ENCODE measurements at places on chromosomes 7 and 10. TPM values are rescaled to one million over a fixed set of nuclear protein-coding genes. Genes with fewer than 3 reads are reported as not detected.

The PCLO gene
- 10.8 TPM for total RNA-seq

The MKX gene
- total RNA-seq: 2.2 TPM

The MOGAT3 gene
- not detected for total RNA-seq

The PIP gene
- total RNA-seq: 2.5 TPM

The ANXA8L1 gene
- total RNA-seq: 179 TPM

The TCF7L2 gene
- 44.4 TPM for total RNA-seq

The PLCE1 gene
- 13.0 TPM for total RNA-seq

The RGR gene
- total RNA-seq: not detected

The PROSER2 gene
- total RNA-seq: 8.1 TPM

The SRGN gene
- total RNA-seq: 117 TPM

The IDI2 gene
- total RNA-seq: not detected

GRCh38 chr10:66209025-66209424, 716.8 kb upstream of the LRRTM3 start:
- DNase-seq: no peak
- no peaks in the 10 kb centered on the region for H3K4me1 ChIP-seq
- no peaks in the 10 kb centered on the region for H3K27me3 ChIP-seq
- H3K36me3 ChIP-seq: no peaks in the 10 kb centered on the region
- no peak overlapping the region for H3K27ac ChIP-seq

GRCh38 chr7:24052572-24053260, 231.3 kb upstream of the NPY start:
- H3K4me1 ChIP-seq: no peaks in the 10 kb centered on the region
- H3K4me3 ChIP-seq: no peak overlapping the region
- H3K27me3 ChIP-seq: no peaks in the 10 kb centered on the region
- no peak overlapping the region for H3K27ac ChIP-seq

DNA sequence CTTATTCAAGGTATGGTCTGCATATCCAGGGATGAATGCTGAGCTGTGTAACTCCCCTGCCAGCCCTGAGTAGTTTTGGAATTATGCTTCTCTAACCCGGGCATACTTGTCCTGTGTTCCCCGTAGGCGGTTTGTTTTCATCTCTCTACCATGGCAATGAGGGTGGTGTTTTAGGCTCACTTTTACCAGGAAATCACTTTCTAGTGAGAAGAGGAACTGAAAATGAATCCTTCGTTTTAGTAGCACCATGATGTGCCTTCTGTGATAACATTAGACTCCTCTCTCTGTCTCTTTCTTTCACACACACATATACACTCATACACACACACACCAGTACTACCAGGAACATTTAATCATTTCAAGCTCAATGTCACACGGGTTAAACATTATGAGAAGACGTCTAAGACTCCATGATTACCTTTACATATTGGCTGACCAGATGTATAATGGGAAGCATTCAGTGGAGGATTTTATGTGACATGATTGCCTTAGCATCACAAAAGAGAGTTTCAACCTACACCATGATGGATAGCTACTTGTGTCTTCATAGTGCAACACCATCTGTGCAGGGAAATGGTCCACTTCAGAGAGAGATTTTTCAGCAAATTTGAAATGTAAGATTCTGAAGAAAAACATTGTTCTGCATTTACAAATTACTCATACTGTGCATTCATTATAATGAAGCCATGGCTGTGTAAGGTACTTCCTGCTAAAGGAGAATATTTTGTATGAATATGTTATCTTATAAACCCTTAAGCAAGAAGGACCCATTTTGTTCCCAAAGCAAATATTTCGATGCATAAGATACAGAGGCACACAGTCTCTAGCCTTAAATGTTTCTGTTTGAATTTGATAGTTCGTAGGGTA, 31.0 kb upstream of the PFKP start:
- no peak overlapping the region for H3K27ac ChIP-seq
- H3K4me1 ChIP-seq: no peaks in the 10 kb centered on the region
- H3K36me3 ChIP-seq: no peaks in the 10 kb centered on the region
- no peak for DNase-seq
- H3K4me3 ChIP-seq: no peak overlapping the region
- H3K27me3 ChIP-seq: no peaks in the 10 kb centered on the region

DNA sequence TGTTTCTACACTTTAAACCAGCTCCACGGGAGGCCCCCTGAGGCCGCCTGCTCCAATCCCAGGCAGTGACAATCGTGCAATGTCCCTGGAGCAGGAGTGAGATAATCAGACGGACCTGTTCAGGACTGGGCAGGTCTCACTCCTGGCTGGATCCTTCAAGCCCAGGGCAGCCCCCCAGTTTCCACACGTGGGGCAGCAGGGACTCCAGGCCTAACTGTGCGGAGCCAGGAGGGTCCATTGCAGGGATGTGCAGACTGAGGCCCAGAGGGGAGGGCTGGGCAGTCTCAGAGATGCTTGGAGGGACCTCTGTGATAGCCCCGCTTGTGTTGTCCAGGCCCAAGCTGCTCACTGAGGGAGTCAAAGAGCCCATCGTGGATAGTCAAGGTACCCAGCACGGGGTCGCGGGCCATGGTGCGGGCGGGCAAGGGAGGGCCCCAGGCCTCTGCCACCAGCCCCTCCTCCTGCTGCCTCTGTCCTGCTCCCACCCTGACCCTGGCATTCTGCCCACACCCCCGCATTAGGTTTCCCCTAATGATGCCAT, 110.5 kb upstream of the KCTD7 start:
- DNase-seq: no peak
- H3K4me3 ChIP-seq: no peak overlapping the region
- no peaks in the 10 kb centered on the region for H3K4me1 ChIP-seq
- no peaks in the 10 kb centered on the region for H3K27me3 ChIP-seq
- H3K27ac ChIP-seq: no peak overlapping the region
- H3K36me3 ChIP-seq: no peaks in the 10 kb centered on the region

GRCh38 chr7:31940167-31940566, 130.0 kb downstream of the PDE1C start:
- no peak overlapping the region for H3K27ac ChIP-seq
- H3K27me3 ChIP-seq: no peaks in the 10 kb centered on the region
- no peaks in the 10 kb centered on the region for H3K36me3 ChIP-seq
- no peak overlapping the region for H3K4me3 ChIP-seq
- DNase-seq: no peak

- H3K27ac ChIP-seq: no peak overlapping the region
- no peaks in the 10 kb centered on the region for H3K36me3 ChIP-seq
- no peak overlapping the region for H3K4me3 ChIP-seq
- DNase-seq: no peak
These were observed 255.5 kb upstream of the C7orf33 start for GRCh38 chr7:148334959-148335577.

GRCh38 chr10:99329304-99329553, at the start of gene CNNM1:
CNNM1 (plus strand) TSS chr10:99329356; CDS start chr10:99329388, 32 bp downstream.
- peaks cover 21% of the 10 kb centered on the region for H3K4me1 ChIP-seq
- H3K27ac ChIP-seq: no peak within 1 kb of the TSS
- H3K27me3 ChIP-seq: no peaks in the 10 kb centered on the region
- H3K36me3 ChIP-seq: no peaks in the 10 kb centered on the region

DNA sequence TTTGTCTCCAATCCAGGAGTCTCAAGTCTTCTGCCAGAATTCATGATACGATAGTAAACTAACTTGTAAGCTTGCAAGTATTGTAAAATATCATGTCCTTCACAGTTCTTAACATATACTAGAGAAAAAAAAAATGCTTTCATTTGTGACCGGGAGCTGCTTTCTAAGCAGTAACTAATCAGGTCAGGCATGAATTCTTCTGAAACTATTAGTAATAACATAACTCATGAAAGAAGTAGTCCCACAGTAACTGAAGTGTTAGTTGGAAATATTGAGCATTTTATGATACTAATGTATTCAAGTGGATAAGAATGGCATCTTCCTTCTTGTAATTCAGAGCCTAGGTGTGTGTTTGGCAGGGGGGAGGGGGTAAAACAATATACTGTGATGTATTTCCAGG, 665.6 kb downstream of the DNAJB9 start:
- no peaks in the 10 kb centered on the region for H3K27me3 ChIP-seq
- H3K4me1 ChIP-seq: no peaks in the 10 kb centered on the region
- no peak overlapping the region for H3K4me3 ChIP-seq
- DNase-seq: no peak

GRCh38 chr7:47361746-47362215, 220.1 kb downstream of the TNS3 start:
- H3K4me3 ChIP-seq: no peak overlapping the region
- no peak overlapping the region for H3K27ac ChIP-seq
- H3K36me3 ChIP-seq: no peaks in the 10 kb centered on the region
- DNase-seq: no peak
- H3K27me3 ChIP-seq: no peaks in the 10 kb centered on the region

DNA sequence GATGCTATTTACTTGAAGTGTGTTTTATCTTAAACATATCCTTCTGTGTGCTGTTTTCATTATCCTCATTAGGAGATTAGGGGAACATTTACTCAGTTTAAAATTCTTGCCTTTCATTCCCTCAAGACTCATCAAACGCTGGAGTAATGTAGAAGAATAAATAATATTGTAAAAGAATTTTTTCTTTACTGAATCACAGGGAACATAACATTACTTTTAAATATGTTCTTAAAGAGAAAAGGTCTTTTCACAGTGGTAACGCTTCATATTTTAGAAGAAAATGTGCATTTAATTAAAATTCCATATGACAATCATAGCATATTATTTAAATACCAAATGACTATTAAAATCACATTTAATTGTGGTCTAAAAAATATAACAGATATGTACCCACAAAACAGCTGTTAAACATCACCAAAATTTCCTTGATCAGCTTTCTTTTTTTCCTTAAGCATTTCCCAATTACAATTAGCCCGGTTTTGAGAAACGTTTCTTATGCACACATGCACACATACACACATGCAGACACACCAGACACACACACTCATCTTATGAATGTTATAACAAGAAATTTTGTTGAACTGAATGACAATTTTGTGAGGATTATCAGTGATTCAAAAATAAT, 102.0 kb upstream of the GLI3 start:
- no peaks in the 10 kb centered on the region for H3K36me3 ChIP-seq
- no peak overlapping the region for H3K27ac ChIP-seq
- no peak overlapping the region for H3K4me3 ChIP-seq
- H3K27me3 ChIP-seq: no peaks in the 10 kb centered on the region

DNA sequence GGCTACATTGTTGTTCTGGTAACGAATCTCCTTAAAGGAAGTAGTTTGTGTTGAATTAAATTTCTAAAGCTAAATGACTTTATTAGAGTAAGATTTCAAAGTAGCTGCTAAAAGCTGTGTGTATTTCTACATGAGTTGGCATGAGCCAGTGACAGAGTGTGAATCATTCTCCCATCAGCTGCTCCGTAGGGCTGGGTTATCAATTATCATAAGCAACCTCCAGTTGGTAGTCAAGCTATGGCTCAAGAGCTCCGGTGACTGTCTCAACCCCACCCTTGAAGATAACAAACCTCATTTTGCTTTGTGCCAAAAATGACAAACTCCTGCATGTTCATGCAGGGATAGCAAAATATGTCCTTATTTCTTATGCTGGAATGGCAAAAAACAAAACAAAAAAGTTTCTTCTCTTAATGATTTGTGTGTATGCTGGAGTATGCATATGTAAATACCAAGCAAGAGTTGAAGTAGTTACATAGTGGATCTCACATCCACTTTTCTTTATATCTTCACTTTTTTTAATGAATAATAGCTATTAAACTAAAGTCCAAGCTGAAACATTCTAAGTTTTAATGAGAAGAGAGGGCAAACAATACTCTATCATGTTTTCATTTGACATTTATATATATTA, 249.4 kb downstream of the CACNA2D1 start:
- no peaks in the 10 kb centered on the region for H3K36me3 ChIP-seq
- H3K27me3 ChIP-seq: no peaks in the 10 kb centered on the region
- DNase-seq: no peak
- no peak overlapping the region for H3K27ac ChIP-seq

GRCh38 chr7:19919261-19920095, 146.1 kb upstream of the TMEM196 start:
- H3K4me3 ChIP-seq: no peak overlapping the region
- no peaks in the 10 kb centered on the region for H3K36me3 ChIP-seq
- no peaks in the 10 kb centered on the region for H3K4me1 ChIP-seq
- H3K27ac ChIP-seq: no peak overlapping the region
- no peak for DNase-seq

DNA sequence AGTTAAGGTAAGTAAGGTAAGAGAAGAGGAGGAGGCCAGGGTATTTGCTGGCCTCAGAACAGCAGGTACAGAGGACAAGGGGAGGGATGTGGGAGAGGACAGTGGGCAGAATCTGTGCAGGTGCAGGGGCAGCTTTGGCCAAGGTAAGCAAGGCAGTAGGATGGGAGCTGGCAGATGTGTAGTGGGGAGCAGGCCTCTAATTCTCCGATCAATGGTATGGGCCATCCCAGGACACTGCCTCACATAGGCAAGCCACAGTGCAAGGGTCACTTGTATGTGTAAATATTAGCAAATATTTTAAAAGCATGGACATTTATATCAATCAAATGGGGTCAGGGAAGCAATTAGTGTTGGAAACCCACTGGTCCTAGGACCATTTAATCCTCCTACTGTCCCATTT, 373.5 kb downstream of the GRID1 start:
- no peak overlapping the region for H3K27ac ChIP-seq
- H3K27me3 ChIP-seq: no peaks in the 10 kb centered on the region
- no peak overlapping the region for H3K4me3 ChIP-seq
- H3K4me1 ChIP-seq: no peaks in the 10 kb centered on the region
- no peak for DNase-seq

- peaks cover 4% of the 10 kb centered on the region for H3K4me1 ChIP-seq
- H3K4me3 ChIP-seq: no peak overlapping the region
- no peaks in the 10 kb centered on the region for H3K27me3 ChIP-seq
- DNase-seq: no peak
These were observed 190.1 kb upstream of the AKR1E2 start for GRCh38 chr10:4635883-4636282.

DNA sequence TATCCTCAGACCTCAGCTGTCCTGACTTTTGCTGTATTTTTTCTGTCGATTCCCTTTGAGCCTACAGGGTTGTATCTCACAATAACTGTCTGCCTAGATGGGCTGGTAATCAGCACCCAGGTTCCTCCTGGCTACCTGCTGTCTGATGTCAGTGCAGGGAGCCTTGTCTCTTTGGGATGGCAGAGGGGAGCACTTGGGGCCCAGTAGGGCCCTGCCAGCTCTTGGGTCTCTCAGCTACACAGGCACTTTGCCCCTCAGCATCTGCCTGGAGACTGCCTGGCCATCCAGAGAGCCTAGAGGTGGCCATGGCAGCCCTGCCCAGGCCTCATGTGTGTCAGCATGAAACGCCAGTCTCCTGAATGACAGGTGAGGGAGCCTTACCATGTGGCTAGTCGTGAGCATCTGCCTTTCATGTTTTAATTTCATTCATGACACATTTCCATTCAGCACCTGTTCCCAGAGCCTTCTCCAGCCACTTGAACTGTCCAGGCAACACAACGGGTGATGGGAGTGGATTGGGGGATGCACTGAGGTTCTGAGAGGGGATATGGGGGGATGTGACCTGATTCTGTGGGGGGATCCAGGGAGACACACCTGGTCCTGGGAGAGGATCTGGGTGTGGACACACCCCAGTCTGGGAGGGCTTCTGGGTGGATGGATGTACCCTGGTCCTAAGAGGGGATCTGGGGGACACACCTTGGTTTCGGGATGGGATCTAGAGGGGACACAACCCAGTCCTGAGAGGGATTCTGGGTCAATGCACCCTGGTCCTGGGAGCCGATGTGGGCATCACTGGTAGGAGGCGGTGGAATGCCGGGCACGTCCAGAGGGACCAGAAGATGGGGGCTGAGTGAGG, 21.9 kb downstream of the ADCY1 start:
- no peaks in the 10 kb centered on the region for H3K27me3 ChIP-seq
- no peaks in the 10 kb centered on the region for H3K36me3 ChIP-seq
- no peak overlapping the region for H3K4me3 ChIP-seq
- no peaks in the 10 kb centered on the region for H3K4me1 ChIP-seq
- DNase-seq: peak; percentile 58

- H3K27me3 ChIP-seq: no peaks in the 10 kb centered on the region
- no peak overlapping the region for H3K4me3 ChIP-seq
- no peak overlapping the region for H3K27ac ChIP-seq
- no peak for DNase-seq
These were observed 18.9 kb downstream of the LMOD2 start for GRCh38 chr7:123674399-123675180.
